ENCODE measurements at places on chromosomes 7 and 10. TPM values are rescaled to one million over a fixed set of nuclear protein-coding genes. Genes with fewer than 3 reads are reported as not detected.

Gene PPP1R17
- not detected for total RNA-seq

Gene PKD2L1
- not detected for total RNA-seq

Gene GBX1
- total RNA-seq: not detected

Gene CAMK1D
- 11.4 TPM for total RNA-seq

Gene GLRX3
- total RNA-seq: 167 TPM

Gene POLR3A
- 26.7 TPM for total RNA-seq

Gene PHYH
- 17.0 TPM for total RNA-seq

Gene ING3
- 25.6 TPM for total RNA-seq

Gene SPDYE8
- total RNA-seq: not detected

Gene NYAP1
- total RNA-seq: 0.15 TPM

Gene MYL10
- total RNA-seq: not detected

Gene EFCAB10
- not detected for total RNA-seq

Gene EIF3B
- 298 TPM for total RNA-seq

Gene WEE2
- total RNA-seq: not detected

Gene HOXA7
- total RNA-seq: not detected

Gene RAMP3
- not detected for total RNA-seq

Gene CCL24
- total RNA-seq: not detected

Measured in activated CD8-positive, alpha-beta memory T cell treated with anti-CD3 and anti-CD28 coated beads for 36 hours (primary cell).